CD4-positive, alpha-beta T cell treated with Interferon gamma for 1 hour (primary cell): ENCODE measurements at places on chromosomes 6 and 20.

DNA sequence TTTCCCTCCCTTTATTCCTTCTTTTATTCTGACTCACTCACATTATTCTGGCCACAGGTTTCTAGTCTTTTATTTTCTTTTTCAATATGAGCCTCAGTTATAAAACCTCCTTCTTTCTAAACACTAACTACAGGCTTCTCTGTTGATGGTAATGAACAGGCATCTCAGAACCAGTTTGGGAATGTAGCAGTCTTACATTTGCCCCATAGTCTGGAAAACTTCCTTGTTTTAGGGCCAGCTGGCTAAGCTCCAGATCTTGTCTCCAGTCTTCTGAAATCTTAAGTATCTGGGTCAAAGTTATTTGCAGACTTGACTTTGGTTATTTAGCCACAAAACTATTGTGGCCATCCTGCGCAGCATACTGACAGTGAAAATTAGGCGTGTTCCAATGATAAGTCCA lies 97.0 kb upstream of the MAN1A1 start:
- no peak for DNase-seq

- DNase-seq: no peak
These were observed 37.7 kb upstream of the SLC4A11 start for GRCh38 chr20:3276680-3277015.

- no peak for DNase-seq
These were observed 107.9 kb upstream of the PLEKHG1 start for GRCh38 chr6:150491811-150492172.

- no peak for DNase-seq
These were observed 57.8 kb downstream of the KIZ start for GRCh38 chr20:21183722-21184121.

GRCh38 chr20:63037669-63038268 lies 31.0 kb upstream of the BHLHE23 start:
- DNase-seq: no peak

- no peak for DNase-seq
These were observed 62.8 kb downstream of the FBXO5 start for GRCh38 chr6:152920016-152920415.

DNA sequence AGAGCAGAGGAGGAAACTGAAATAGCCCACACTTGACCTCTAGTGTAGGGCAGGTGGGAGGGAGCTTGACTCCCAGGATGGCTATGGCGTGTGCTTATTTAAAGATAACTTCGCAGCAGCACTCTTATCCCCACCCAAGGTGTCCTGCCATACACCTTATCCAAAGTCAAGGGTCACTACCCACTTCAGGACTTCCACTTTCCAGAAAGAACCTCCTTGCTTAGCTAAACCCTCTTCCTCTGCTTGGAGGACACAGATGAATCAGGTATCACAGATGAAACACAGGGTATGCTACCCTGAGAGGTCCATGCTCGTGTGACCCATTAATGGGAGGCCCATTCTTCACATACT lies 2.3 kb downstream of the RIN2 start:
- DNase-seq: no peak

GRCh38 chr6:130713144-130713543 lies 114.1 kb upstream of the SMLR1 start:
- no peak for DNase-seq

- no peak for DNase-seq
These were observed 50.3 kb upstream of the IL20RA start for GRCh38 chr6:137095093-137095492.

- DNase-seq: no peak
These were observed 3.6 kb upstream of the EMILIN3 start for GRCh38 chr20:41370176-41370575.

GRCh38 chr6:84346372-84346771 lies 118.9 kb upstream of the CEP162 start:
- DNase-seq: no peak

DNA sequence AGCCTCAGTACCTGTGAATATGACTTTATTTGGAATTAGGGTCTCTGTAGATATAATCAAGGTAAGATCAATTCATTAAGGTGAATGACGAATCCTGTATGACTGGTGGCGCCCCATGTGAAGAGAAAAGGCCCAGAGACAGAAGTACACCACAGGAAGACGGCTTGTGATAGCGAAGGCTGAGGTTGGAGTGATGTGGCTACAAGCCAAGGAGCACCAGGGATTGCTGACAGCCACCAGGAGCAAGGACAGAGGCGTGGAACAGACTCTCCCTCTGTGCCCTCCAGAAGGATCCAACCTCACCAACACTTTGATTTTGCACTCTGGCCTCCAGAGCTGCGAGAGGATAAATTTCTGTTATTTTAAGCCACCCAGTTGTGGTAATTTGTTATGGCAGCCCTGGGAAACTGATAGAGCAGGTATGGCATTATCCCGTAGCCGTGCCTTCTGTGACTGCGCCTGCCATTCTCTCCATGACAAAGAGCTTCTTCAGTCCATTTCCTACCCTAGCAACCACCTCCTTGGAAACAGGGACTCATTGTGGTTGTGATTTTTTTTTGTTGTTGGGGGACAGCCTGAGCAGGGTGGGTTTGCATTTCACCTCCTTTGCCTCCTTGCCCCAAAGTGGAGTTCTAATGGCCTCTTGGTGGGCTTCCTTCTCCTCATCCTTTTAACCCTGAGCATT lies 29.6 kb downstream of the PTK7 start:
- DNase-seq: no peak

DNA sequence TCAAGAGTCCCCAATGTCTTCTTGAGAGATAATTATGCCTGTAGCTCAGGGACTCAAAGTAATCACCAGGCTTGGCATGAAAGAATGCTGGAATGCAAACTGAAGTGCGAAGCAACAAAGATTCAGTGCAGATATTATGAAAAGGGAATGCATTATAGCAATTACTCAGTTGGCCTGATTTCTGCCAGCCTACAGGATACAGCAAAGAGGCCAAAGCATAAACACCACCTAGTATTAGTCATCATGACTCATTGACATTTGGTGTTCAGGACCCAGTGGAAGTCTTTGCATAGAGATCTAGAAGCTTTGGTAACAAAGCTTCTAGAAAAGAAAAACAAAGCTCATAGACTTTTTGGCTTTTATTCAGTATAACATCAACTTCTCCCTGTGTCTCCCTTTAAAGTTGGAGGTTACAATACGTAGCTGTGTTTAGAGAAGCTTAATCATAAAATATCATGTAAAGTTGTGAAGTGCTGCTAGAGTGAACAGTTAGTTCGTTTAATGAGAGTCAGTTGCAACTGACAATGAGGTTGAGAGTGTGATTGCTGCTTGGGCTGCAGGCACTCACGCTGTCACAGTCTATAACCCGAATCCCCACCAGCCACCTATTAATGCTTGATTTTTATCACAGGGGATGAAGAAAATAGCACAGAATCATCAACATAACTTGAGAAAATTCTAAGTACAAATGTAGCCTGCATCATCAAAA lies 932.7 kb downstream of the TFAP2A start:
- DNase-seq: no peak

- no peak for DNase-seq
These were observed 142.8 kb upstream of the AKAP12 start for GRCh38 chr6:151096691-151097606.

DNA sequence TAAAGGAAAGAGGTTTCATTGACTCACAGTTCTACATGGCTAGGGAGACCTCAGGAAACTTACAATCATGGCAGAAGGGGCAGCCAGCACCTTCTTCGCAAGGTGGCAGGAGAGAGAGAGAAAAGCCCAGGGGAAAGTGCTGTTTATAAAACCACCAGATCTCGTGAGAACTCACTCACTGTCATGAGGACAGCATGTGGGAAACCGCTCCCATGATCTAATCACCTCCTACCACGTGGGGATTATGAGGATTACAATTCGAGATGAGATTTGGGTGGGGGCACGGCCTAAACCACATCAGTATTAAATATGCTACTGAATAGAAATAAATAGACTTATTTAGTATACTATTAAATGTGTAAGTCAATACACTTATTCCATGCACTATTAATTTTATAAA lies 70.6 kb upstream of the TCF21 start:
- DNase-seq: no peak

DNA sequence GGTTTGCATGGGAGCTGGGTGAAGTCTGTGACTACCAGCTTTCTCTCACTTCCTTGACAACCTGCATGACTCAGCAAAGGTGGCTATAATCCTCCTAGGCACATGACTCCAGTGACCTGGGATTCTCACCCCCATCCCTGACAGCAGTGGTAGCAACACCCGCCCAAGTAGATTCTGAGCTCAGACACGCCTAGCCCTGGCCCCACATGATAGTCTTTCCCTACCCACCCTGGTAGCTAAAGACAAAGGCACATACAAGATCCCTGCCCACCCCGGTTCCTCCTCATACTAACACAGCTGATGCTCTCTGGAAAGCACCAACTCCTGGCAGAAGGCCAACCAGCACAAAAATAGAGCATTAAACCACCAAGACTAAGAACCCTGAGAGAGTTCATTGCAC lies 25.9 kb upstream of the CRISP1 start:
- no peak for DNase-seq

GRCh38 chr6:4756247-4756646 lies 20.0 kb upstream of the CDYL start:
- DNase-seq: no peak

- DNase-seq: no peak
These were observed 3.0 kb upstream of the CCN2 start for GRCh38 chr6:131954059-131954774.

DNA sequence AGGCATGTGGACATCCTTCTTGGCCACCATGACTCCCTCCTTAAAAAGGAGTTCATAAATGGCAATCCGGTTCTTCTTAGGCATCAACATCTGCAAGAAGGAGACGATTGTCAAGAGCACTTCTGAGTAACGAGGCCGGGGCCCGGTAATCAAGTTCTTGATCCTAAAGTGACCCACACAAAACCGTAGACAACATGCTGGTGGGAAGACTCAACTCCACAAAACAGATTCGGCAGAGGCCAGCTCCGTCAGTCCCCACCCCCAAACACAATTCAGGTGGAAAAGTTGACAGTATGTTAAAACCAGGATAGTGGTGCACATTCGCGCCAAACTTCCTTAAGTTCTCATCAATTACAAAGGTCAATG lies 754 bp downstream of the RPS10 start:
- no peak for DNase-seq

GRCh38 chr6:31681135-31681671 lies 336 bp upstream of the LY6G5C start:
- peak; percentile 35 for DNase-seq

- no peak for DNase-seq
These were observed 64.4 kb downstream of the SMPDL3A start for GRCh38 chr6:122853259-122853995.

GRCh38 chr6:14035071-14035847 lies 82.3 kb upstream of the CD83 start:
- DNase-seq: no peak

DNA sequence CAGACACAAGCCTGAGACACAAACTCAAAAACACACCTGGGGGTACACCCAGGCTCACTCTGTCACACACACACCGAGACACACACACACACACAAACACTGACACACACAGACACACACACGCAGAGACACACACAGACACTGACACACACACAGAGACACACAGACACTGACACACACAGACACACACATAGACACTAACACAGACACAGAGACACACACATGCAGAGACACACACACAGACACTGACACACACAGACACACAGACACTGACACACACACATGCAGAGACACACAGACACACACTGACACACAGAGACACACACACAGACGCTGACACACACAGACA lies 14.4 kb upstream of the ABHD16B start:
- no peak for DNase-seq

DNA sequence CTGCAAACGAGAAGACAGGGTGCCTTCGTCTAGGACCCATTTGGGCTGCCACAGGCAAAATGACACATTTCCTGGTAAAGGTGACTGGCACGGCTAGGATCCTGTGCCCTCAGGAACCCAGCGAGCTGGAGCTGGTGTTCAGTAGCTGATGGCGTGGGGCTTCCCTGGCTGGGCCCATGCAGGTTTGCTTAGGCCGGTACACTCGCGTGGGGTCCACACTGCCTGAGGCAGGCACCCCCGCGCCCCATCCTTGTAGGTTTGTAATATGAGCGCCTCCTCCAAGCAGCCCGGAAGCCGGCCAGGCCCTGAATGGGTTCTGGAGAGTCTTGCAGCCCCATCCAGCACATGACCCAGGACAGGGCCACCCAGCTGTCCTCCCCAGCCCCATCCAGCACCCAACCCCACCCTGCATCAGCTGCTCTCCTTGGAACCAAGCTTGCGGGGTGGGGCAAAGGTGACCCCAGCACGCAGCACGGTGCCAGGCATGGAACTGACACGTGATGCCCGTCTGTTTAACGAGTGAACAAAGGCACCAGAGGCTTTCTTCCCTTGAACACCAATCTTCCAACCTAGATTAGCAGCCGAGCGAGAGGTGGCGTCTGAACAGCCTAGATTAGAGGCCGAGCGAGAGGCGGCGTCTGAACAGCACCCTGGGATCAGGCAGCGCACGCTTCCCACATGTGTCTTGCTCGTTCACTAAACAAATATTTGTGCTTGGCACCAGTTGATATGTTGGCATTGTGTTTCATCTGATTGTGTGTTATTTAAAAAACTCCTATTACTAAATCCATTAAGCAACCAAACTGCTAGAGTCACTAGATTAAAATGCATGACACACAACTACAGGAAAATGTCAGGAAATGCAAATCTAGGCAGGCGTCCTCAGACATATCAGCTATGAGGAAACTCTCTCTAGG lies 112.1 kb downstream of the DLL1 start:
- no peak for DNase-seq

DNA sequence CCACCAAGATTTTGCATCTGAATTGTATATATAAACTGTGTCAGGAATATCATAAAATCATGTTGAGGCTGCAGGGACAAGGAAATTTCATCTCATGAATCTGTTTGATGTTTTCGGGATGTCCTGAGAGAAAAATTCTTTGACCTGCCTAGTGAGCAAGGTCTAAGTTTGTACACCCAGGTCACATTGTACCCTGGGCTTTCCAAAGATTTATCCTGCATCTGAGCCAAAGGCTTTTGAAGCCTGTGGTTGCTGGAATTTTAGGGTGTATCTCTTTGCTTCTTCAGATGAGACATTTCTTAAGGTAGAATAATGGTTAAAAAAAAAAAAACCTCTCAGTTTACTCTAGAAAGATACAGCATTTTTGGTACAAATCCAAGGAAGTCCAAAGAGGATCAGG lies 63.3 kb downstream of the FOXO3 start:
- DNase-seq: no peak

GRCh38 chr6:148212366-148212765 lies 130.3 kb upstream of the SASH1 start:
- DNase-seq: no peak

GRCh38 chr6:133396233-133396983 lies 155.3 kb downstream of the EYA4 start:
- no peak for DNase-seq

- DNase-seq: no peak
These were observed 370.1 kb downstream of the FOXA2 start for GRCh38 chr20:22214296-22214695.

GRCh38 chr6:140784573-140784972 lies 1348.2 kb upstream of the GJE1 start:
- no peak for DNase-seq

GRCh38 chr20:58231683-58232082 lies 3.2 kb upstream of the ANKRD60 start:
- no peak for DNase-seq

DNA sequence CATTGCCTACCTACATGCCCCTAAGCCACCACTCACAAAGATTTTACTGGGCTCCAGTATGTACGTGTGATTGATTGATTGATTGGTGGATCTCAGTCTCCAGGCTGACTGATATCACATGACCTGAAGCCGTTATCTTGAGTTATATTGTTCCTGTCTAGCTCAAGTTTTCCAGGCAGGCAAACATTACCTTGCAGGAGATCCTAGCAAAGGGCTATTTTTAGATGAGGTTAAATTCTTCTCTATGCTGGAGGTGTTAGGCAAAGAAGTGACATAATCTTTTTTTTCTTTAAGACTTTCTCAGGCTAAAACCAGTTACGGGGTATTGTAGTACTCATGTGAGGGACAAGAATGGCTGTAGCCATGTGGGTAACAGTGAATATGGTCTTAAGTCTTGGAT lies 125.2 kb downstream of the DOK5 start:
- DNase-seq: no peak
